ENCODE measurements at places on chromosomes 7 and 10.

GRCh38 chr10:3014968-3015367, 52.4 kb upstream of the PFKP start:
- DNase-seq: peak; percentile 15

DNA sequence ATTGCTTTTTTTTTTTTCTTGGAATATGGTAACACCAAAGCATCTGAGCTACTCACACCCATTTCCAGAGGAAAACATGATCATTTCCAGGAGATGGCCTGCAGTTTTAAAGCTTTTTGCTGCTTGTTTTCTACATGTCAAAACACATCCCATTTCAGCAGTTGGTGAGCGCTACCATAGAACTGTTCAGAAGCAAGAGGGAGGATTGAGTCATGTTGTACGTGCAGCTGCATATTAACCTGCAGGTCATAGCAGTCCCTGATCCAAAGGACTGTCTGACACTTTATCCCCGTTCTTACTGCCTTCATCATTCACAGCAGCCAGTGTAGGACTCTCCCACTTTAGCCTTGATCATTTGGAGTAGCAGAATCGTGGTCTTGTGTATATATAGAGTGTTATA, 124.6 kb downstream of the AUTS2 start:
- DNase-seq: no peak

DNA sequence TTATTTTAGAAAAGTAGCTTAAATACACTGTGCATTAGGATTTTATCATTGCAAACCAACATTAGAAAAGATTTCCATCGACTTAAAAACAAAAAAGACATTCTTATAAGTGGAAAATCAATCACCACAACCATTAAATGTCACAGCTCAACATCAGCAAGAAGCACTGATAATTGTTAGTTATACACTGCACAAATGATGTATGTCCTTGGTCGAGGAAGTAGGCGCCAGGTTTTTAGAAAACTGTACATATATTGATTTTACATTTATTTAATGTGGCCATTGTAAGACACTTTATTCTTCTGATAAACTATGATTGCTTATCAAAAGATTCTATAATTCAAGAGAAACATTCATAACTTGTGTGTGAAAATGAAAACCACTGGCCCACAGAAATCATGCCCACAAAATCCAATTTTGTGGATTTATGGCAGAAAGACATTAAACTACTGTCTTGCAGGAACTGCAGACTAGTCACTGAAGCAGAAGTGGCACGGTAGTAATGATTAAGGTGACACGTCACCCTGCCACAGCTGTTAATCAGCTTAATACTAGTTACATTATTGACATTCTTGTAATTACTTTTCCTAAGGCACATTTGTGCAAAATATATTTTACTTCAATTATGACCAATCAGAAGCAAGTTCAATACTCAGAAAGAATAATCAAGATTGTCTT, 79.4 kb downstream of the VPS41 start:
- DNase-seq: no peak

GRCh38 chr7:69908454-69908853, 310.2 kb downstream of the AUTS2 start:
- no peak for DNase-seq

DNA sequence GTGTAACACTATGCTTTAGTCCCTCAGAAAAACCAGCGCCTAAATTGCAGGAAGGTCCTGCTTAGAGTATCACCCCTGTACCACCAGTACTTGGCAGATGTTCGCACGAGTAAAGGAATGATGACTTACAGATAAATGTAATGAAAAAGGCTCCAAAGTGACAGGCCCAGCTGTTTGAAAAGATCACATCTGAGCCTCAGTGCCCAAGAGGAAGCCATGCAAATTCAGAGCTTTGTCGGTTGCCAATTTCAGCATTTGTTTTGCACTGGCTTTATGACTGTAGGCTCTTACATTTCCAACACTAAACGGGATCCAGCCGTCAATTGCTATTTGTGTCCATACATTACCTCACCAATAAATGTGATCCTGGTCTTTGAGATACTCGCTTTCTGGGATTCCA, 60.6 kb upstream of the GAD2 start:
- DNase-seq: no peak
